RWPE2 (cell line): ENCODE measurements at places on chromosomes 13 and 19.

GRCh38 chr13:65834897-65835296, 1395.2 kb downstream of the PCDH9 start:
- DNase-seq, result no peak

DNA sequence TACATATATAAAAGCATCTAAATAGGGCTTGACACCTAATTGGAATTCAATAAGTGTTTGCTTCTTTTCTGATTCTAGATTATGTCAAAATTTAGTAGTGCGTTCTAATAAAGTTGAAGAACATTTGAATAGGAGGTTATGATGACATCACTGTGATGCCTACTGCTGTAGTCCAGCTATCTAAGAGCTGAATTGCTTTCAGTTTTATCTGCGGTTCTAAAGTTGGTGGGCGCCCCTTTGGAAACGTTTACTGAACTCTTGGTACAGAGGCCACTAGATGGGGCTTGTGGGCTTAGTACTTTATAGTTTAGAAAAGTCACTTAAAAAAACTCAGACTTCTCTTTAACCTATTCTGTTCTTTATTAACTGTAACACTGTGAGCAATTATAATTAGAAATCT, 776.9 kb downstream of the GPC5 start:
- DNase-seq, result no peak

GRCh38 chr13:77022341-77022740, 4.6 kb downstream of the FBXL3 start:
- no peak for DNase-seq

DNA sequence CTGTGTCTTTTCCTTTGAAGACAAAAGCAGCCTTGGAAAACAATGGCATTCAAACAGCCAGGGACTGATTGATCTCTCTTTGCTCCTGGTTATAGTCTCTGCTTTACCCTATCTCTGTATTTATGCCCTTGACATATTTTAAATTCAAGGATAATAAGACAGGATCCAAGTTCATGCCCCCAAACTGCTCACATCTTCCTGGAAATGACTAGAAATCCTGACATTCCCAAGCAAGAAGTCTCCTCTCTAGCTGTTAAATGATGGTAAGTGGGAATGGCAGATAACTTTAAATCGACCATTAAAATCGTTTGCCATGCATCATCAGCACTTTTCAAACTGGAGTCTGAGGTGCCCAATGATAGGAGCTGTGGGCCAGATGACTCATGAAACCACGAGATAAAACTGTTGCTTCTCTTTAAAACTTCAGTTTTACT, 435.6 kb downstream of the FOXO1 start:
- DNase-seq, result no peak

DNA sequence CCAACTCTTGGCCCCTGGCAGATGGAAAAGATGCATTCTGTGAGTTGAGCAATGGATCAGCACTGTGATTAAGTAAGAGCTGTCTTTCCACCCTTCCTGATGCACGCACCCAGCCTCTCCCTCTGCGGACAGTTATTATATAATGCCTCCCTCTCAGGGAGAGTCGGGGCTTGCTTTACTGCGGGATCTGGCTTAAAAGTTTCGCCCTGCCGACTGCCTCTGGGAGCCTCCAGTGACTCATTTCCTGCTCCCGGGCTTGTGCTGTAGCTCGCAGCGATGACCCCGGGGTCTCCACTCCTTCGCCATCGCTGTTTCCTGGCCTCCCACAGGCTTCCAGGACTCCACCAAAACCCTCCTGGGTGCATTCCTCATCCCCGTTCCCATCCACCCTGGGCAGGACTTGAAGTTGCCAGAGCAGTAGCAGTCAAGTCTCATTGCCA, 107.4 kb upstream of the SLC7A1 start:
- DNase-seq, result peak; percentile 76

- no peak for DNase-seq
Measured at GRCh38 chr13:49897713-49898112, 38.4 kb downstream of the SPRYD7 start.

DNA sequence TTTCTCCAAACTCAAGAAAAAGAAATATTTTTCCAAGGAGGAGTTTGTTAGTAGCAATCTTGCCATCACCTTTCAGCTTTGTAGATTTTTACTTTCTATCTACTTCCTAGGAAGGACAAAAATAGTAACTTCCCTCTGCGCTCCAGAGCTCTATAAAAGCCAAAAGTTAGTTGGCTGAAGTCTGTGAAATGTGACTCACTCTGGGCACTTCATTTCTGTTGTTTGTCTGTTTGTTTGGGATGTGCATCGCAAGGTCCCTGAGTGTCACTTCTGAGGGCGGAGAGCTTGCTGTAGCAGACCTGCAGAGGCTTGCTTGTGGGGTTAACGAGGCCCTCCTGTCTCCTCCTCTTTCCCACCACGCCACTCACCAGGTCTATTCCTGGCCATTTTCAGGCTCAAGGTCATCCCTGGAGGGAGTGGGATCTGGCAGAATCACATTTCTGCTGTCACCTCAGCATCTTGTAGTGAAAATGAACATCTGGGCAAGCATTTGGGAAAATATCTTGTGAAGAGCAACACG, 307.6 kb downstream of the GPC6 start:
- no peak for DNase-seq

GRCh38 chr19:16518483-16519229, 22.5 kb downstream of the C19orf44 start:
- no peak for DNase-seq

DNA sequence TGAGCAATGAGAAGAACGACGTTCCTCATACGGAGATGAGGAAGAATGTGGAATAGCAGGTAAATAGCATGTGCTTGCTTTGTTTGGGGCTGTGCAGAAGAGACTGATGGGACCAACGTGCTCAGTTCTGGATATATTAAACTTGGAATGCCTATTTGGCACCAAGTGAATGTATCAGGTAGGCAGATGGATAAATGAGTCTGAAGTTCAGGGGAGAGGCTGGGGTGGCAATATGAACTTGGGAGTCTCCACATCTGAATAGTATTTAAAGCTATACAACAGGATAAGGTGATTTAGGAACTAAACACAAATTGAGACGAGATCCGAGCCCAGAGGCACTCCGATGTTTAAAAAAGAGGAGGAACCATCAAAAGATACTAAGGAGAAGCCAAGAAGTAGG, 12.7 kb upstream of the USPL1 start:
- no peak for DNase-seq
